Activated CD8-positive, alpha-beta memory T cell treated with anti-CD3 and anti-CD28 coated beads, Interleukin-2, amount 50 U/mL, for 48 hours (primary cell): ENCODE measurements at places on chromosomes 7 and 10.

DNA sequence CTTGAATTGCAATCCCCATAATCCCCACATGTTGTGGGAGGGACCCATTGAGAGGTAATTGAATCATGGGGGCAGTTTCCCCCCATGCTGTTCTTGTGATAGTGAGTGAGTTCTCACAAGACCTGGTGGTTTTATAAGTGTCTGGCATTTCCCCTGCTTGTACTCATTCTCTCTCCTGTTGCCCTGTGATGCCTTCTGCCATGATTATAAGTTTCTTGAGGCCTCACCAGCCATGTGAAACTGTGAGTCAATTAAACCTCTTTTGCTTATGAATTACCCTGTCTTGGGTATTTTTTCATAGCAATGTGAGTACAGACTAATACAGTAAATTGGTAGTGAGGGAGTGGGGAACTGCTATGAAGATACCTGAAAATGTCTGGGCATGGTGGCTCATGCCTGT, 65.0 kb downstream of the ANKRD7 start:
- DNase-seq, result no peak

GRCh38 chr7:141660259-141660658, 41.7 kb downstream of the DENND11 start:
- no peak for DNase-seq

GRCh38 chr10:120221873-120222485, 235.0 kb upstream of the PLPP4 start:
- DNase-seq, result no peak

- no peak for DNase-seq
These were observed 73.5 kb downstream of the MALSU1 start for GRCh38 chr7:23372611-23373010.

- no peak for DNase-seq
These were observed 650.9 kb upstream of the ANKRD30A start for GRCh38 chr10:36474456-36474855.

DNA sequence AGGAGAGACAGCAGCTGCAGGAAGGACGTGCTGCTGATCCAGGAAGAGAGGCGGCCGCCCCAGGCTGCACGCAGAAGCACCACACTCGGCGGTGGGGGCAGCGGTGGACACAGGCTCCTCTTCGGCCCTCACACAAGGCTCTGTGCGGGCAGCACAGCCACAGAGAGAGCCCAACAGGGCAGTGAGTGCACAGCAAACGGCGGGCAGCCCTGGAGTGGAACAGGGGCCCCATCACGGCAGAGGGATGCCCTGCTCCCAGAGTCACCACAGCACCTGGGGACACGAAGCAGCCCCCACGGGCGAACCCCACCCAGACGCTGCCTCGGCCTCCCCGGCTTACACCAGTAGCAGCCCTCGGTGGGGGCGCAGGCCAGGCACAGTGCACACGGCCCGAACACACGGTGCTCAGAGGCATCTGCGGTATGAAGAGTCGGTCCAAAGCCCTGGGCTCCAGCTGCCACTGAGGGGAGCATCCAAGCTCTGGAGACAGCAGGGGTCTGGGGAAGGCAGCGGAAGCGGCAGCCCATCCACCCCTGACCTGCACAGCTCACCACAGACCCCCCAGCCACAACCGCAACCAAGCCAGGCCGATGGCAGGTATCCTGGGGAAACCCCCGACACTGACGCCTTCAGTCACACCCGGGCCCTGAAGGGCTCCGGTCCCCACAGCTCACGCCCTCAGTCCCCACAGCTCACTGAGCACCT, 16.8 kb downstream of the NUDT1 start:
- DNase-seq, result no peak

GRCh38 chr7:43117095-43117494, 4.6 kb downstream of the HECW1 start:
- no peak for DNase-seq

DNA sequence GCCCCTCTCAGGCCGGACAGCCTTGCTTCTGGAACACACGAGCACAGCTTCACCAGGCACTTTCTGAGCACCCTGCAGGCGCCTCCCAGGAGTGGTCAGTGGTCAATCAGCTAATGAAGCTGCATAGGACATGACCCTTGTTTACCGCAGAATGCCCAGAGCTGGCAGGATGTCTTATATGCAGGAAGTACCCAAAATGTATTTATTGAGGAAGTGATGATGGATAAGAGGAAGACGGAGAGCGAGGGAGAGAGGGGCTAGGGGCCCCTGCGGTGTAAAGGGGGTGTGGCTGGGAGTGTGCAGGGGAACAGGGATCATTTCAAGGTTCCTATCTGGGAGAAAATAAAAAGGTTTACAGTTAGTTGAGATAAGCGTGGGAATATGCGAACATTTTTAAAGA, 3.3 kb downstream of the CYP2E1 start:
- DNase-seq, result no peak

DNA sequence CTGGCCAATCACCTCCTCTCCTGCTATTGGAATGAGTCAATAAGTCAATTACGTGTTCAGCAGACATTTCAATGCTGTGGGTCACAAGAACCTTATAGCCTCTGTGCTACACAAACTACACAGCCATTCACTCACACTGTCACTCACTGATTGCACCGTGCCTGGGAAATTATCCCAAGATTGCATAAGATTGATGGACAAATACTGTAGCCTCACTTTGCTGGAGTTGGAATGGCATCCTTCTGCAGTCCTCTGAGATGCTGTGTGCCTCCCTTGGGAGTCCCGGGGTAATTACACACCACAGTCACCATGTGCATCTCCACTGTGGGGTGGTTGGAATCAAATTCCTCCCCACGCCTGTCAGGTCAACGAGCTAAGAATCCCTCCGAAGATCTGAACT, 358.7 kb upstream of the MGMT start:
- DNase-seq, result no peak

DNA sequence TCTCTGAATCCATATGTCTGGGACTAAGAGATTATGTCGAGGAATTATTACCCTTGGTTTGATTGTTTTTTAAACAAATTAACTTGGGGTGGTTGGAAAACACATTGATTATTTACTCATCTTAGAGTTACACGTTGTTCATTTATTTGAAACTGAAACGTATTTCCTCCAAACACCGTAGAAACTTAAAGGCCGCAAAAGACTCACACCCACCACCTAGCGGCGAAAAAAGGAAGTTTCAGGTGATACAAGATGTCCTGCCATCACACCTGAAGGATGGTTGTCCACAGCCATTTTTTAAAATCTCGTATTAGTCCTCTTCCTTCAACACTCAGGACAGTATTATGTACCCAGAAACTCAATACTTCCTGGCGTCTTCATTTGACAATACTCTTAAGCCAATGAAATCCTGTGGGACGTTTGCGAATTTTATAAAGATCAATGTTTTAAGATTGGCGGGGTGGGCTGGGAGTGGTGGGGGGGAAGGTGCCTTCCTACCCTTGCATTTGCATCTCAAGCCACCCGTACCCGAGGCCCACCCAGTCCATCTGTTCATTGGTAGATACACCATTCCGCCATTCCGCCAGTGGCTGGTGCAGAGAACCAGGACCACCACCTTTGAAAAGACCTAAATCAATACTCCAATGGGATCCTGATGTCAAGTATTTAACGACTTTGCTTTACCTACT, 1.4 kb upstream of the LCOR start:
- peak; percentile 84 for DNase-seq

- DNase-seq, result no peak
These were observed 5.6 kb downstream of the CYP3A43 start for GRCh38 chr7:99833289-99833877.

- DNase-seq, result no peak
These were observed 12.4 kb downstream of the GDF2 start for GRCh38 chr10:47334466-47335295.

GRCh38 chr10:34960983-34961382, 129.2 kb downstream of the CUL2 start:
- no peak for DNase-seq

DNA sequence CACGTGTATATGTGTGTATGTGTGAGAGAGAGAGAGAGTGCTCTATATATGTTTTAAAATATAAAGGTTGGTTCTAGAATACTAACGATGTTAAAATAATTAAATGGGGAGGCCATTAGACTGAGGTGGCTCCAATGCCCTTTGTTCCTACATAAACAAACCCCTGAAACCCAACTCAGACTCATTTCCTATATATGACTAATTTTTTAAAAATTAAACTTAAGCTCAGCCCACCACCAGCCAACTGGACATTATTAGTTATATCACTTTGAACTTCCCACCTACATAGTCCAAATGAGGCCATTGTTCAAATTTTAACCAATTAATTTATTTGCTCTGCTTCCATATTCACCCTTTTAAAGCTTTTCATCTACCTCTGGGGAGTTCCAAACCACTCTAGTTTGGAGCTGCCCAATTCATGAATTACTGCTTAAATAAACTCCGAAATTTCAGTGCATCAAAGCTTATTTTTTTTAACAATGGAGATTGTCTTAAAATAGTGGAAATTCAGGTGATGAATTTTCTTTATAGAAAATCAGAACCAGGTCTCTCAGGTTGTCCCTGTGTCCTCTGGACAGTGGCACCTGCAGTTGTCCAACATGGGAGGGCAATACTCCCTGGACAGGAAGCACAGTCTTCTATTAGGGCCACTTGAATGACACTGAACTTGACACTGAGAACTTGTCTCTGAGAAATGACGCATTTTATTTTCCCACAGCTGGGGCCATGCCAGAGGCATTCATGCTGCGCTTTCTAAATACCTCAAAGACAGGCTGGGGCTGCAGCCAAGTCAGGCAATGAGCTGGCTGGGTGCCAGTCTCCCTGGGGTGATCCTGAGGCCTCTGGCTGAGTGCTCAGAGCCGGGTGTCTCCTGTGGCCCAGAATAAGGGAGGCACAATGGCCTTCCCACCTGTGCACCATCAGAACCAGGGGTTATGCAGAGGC, 109.5 kb upstream of the TMEM72 start:
- no peak for DNase-seq

GRCh38 chr10:102523250-102524029, 19.7 kb downstream of the SUFU start:
- no peak for DNase-seq

DNA sequence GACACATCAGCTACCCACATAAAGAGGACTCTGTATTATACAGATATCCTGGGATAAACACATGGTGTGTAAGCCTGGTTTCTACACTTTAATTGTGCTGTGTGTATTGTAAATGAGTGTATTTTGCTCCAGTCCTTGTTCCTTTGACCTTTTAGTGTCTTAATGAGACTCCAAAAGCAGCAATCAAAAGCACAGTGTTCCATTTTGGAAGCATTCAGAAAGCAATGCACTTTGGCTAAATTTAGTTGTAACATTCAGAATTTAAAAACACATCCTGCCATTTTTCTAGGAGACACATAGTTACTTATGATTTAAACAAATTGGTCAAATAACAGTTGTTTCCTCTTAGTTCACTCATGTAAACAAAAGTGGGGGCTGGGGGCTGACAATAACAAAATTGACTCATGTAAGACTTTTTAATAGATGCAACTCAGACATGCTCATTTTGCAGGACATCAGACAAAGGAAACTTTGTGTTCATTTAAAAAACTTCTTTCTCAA, 122.2 kb downstream of the GPR37 start:
- no peak for DNase-seq

DNA sequence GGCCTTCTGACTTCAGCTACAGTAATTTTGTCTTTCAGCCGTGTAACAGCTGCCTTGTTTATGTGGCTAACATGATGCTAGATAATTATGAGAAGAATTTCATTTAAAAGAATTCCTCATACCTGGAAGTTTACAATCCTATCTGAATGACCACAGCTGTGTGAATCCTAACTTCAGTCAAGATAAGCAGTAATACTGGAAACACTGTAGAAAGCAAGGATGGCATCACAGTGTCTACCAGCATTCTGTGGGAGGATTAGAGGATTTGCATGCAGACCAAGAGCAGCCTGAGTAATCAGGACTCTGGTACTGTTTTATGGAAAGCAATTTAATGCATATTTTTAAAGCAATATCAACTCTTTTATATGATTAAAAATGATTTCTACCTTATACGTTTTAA, 282.4 kb downstream of the EXOC4 start:
- DNase-seq, result no peak

- DNase-seq, result no peak
These were observed 41.7 kb downstream of the SGMS1 start for GRCh38 chr10:50582046-50582445.

DNA sequence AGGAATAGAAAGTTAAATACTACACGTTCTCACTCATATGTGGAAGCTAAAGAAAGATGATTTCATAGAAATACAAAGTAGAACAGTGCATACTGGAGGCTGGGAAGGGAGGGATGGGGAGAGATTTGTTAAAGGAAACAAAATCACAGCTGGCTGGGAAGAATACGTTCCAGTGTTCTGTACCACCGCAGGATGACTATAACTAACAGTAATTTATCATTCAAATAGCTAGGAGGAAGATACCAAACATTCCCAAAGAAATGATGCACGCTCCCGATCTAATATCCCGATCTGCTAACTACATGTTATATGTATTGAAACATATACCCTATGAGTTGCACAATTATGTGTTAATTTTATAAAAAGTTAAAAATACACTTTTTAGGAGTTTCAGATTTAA, 162.3 kb downstream of the ZMYND11 start:
- no peak for DNase-seq
